ENCODE measurements at places on chromosomes 7 and 10.
A peak's percentile ranks its signal among the peaks of the same experiment; 100 is the strongest.

- DNase-seq, result no peak
Measured at GRCh38 chr7:139566736-139567646, 43.5 kb downstream of the CLEC2L start.

DNA sequence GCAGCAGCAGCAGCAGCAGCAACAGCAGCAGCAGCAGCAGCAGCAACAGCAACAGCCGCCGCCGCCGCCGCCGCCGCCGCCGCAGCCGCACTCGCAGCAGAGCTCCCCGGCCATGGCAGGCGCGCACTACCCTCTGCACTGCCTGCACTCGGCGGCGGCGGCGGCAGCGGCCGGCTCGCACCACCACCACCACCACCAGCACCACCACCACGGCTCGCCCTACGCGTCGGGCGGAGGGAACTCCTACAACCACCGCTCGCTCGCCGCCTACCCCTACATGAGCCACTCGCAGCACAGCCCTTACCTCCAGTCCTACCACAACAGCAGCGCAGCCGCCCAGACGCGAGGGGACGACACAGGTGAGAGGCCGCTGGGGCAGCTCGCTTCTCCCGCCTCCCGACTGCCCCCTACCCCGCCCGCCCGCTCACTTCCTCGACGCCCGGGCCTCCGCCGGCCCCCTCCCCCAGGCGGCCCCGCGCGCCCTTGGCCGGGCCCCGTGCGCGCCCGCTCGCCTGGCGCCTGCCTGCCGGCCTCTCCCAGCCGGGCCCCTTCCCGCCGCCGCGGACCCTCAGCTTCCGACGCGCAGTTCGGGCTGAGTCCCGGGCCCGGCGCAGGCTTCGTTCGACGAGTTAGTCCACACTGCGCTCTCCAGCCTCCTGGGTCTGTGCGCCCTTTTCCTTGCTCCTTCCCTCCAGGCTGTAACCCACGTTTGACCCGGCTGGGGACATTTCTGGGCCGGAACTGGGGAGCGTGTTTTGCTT is 882 bp downstream of the DLX6 start:
- no peak for DNase-seq

- no peak for DNase-seq
Measured at GRCh38 chr10:60848126-60848525, 69.8 kb downstream of the CDK1 start.

DNA sequence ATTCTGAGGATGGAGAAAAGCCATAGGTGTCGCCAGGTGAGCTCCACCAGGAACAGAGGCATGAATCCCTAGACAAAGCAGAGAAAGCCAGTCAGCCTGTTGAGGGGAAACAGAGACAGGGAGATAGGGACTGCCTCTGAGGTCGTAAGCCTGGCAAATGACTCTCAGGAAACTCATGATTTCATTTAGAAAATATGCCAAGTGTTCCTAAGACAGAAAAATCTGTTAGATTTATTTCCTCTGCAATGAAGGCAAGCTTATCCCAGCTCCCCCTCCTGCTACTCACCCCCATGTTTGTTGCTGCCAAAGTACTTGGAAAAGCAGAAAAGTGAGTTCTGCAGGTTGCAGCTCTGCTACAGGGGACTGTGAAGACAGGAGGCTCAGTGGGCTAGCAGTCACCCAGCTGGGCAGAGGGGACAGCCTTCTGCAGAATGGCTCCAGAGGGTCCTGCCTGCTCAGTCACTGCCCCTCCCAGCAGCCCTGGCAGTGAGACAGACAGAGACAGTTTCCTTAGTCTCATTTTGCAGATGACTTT is 184.3 kb downstream of the ADRA2A start:
- DNase-seq, result no peak

- no peak for DNase-seq
Measured at GRCh38 chr10:123527151-123527550, 139.0 kb upstream of the GPR26 start.

- no peak for DNase-seq
Measured at GRCh38 chr7:151704299-151704959, 172.5 kb downstream of the PRKAG2 start.

DNA sequence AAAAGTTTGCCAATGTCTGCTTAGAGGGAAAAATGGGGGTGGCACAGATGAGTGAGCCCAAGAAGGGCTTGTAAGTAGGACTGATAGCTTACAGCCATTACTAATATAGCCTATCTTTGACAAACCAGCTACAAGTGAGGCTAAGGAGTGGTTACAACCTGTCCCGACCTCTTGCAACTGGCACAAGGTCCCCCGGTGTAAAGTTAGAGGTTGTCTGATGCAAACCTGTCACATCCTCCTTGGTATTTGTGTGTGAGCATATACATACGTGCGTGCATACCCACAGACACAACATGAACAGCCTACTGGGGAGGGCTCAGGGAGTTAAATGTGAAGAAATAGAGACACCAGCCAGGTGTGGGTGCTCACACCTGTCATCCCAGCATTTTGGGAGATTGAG is 14.6 kb downstream of the ADAP1 start:
- no peak for DNase-seq

- DNase-seq, result no peak
Measured at GRCh38 chr7:17497136-17497535, 198.7 kb downstream of the AHR start.

DNA sequence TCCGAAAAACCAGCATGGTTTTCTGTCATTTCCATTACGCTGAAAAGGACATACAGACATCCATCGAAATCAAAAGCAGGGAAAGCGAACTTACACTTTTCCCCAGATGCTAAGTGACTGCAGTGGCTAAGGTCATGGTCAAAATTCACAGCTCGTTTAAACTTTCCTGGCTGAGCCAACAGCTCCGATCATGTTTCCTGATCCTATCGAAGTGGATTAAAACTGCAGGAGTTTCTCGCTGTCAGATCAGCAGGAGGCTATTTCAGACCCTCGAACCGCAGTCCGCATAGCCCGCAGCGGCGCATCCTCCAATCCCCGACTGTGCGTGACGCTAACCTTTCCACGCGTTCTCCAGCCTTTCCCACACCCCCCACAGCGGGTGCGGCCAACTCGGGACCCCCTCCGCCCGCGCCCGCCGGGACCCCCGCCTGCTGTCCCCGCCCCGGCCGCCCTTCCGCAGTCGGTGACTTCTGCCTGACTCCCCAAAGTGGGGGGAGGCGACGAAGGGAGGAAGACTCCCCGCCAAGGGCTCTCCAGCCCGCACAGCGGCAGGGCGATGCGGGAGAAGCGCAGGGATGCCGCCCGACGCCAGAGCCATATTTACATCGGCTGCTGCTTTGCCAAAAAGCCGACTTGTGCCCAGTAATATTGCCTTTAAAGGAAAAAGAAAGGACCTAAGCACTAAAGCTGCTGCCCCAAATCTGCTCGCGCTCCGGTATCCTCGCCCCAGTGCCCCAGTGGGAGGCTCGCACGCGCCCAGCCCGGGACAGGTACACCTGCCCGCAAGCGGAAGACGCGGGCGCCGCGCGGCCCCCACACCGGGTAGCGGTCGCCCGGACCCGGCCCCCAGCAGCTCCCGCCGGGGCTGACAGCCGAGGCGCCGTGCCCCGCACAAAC is 1.2 kb downstream of the PIP4K2A start:
- DNase-seq, result no peak

DNA sequence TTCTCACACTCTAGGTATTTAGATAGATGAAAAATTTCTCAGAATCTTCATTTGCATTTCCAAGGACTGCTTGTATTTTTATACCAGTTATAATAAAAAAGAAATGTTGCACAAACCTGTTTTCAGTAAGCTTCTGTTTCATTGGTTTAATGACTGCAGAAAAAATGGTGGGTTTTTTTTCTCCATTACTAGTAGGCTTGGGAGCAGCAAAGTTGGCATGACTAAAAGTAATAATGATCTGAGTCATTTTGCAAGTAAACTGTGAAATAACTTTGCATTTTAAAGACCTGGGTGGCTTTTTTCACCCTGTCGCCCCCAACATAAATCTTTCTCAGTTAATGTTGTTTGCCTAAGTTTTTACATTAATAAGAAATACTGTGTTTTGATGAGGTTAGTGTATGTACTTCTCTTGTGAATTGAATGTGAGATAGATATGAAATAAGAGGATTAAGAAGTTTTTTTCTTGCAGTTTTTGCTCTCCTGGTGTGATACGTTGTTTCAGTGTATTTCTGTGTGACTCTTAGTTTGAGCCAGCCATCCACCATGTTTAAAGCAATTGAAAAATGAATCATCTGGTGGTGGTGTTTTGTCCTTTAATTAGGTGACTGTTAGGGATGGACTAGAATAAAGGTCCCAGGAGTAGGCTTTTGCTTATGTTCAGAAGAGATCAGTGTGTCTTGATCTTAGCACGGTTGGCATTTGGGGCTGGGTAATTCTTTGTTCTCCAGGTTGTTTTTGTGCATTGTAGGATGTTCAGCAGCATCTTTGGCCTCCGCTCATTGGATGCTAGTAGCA is 1.8 kb downstream of the GNAI1 start:
- no peak for DNase-seq

DNA sequence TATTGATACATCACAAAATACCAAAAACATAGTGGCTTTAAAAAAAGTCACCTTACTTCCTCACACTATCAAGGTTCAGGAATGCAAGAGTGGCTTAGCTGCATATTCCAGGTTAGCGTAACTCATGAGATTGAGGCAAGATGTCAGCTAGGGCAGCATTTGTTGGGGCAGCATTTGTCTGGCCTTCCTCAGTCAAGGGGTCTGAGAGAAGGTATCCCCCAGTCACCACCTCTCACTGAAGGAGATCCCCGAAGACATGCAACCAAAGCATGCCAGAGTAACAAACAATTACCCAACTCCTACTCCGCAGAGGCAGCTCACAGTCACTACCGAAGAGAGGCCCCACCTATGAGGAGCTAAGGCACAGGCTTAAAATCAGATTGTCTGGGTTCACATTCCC is 48.4 kb downstream of the C10orf71 start:
- no peak for DNase-seq

- no peak for DNase-seq
Measured at GRCh38 chr10:71509444-71509843, 112.7 kb downstream of the CDH23 start.

- no peak for DNase-seq
Measured at GRCh38 chr7:7707806-7708205, 10.6 kb downstream of the RPA3 start.

- peak; percentile 20 for DNase-seq
Measured at GRCh38 chr7:39414224-39415035, 151.8 kb upstream of the YAE1 start.

DNA sequence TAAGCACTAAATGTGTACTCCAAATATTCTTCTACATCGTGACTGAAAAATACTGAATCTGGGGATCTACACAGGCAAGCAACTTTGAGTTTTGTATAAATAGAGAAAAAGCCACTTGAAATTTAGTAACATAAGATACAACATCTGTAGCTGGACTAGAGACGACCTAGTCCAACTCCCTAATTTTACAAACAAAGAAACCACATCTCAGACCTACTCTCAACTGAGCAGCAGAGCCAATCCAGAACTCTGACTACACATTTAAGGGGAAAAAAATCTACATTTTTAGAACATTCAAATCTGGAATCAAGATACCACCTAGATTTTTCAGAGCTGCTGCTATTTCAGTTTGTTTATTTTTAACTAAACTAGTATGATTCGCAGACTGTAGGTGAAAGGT is 88.9 kb downstream of the CABCOCO1 start:
- no peak for DNase-seq

DNA sequence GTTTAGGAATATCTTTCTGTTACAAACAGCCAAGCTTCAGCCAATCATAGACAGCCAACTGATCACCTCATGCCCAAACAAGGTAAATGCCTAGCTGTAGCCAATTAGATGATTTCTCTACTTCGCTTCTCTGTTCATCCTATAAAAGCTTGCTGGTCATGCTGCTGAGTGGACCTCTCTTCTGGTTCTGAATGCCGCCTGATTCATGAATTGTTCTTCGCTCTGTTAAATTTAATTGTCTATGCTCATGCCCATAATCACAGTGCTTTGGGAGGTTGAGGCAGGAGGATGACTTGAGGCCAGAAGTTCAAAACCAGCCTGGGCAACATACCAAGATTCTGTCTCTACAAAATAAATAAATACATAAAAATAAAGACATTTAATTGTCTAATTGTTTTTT is 698.1 kb upstream of the NRP1 start:
- no peak for DNase-seq

DNA sequence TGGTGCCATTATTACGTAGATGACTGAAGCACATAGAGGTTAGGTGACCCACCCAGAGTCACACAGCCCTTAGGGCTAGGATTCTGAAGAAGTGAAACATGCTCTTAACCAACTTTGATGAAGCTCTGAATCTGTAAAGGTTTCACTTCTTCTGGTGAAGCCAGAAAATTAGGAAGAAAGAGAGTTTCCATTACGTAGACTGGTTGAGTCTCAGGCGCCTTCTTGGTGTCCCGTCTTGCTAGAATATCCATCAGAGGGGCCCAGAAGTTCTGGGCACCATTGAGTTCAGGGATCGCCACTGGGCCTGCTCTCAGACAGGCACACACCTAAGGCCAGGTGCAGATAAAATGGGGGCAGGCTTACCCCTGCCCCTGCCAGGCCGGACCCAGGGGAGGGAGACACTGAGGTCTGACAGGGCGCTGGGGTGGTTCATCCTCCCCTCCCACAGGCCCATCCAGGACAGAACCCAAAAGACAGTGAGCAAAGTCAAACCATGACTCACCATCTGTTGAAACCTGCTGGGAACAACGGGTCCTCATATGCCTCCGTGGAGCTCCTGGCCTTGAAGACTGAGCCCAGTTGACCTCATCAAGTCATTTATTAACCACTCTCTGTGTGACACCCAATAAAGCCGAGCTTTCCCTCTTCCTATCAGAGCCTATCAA is 33.2 kb downstream of the DRGX start:
- DNase-seq, result no peak

GRCh38 chr7:119647286-119647685 is 625.7 kb upstream of the KCND2 start:
- no peak for DNase-seq

GRCh38 chr7:112701456-112701855 is 88.7 kb downstream of the TMEM168 start:
- DNase-seq, result no peak

GRCh38 chr10:87058171-87058570 is 36.5 kb downstream of the GLUD1 start:
- no peak for DNase-seq

GRCh38 chr7:28739128-28739527 is 219.0 kb downstream of the TRIL start:
- no peak for DNase-seq

GRCh38 chr10:129659508-129660268 is 192.6 kb downstream of the MGMT start:
- no peak for DNase-seq

GRCh38 chr7:64747802-64748201 is 46.4 kb upstream of the ZNF138 start:
- DNase-seq, result no peak

- no peak for DNase-seq
Measured at GRCh38 chr7:133183042-133183794, 69.7 kb upstream of the EXOC4 start.

DNA sequence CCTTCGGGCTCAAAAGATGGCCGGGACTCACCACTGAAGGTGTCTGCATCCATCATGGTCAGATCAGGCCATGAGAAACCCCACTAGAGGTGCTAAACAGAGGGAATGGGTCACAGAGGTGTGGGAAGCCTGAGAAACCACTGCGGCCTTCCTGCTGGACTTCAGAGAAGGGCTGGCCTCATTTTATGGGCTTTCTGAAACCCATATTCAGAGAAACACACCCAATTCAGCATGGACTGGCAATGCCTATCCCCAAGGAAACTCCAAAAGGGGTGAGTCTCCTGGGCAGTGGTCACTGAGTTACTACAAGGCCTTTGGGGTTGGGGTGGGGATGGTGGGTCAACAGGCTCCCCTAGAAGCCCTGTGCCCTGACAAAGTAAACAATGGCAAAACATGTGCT is 58.0 kb downstream of the DLG5 start:
- no peak for DNase-seq

GRCh38 chr10:80356989-80357850 is 639 bp downstream of the DYDC2 start:
- peak; percentile 27 for DNase-seq
